ENCODE measurements at places on chromosomes 6 and 20.

DNA sequence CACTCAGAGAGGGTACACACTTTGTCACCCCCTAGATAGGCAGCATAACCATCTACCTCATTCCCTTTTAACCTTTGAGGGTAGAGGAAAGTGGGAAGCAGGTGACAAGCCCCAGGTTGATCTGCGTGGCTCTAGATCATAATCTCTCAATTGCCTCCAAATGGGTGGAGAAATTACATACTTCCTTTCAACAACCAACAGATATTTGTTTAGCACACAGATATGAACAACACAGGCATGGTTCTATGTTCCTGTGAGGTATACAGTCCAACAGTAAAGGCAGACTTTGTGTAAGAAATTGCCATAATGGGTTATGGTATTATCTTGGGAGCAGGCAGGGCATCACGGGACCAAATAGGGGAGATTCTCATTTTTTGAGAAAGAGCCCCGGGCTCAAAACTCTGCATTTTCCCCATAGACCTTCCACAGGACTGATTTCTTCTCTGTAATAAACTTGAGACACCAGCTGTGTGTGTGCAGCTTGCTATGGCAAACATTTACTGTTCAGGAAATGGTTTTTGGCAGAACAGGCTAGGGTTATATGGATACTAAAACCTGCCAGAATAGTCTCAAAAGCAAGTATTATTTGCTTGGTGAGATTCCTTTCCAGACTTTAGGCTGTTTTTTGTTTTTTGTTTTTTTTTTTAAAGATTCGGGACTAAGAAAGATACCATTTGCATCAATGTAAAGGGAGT lies 126.2 kb downstream of the CD164 start:
- DNase-seq = no peak

DNA sequence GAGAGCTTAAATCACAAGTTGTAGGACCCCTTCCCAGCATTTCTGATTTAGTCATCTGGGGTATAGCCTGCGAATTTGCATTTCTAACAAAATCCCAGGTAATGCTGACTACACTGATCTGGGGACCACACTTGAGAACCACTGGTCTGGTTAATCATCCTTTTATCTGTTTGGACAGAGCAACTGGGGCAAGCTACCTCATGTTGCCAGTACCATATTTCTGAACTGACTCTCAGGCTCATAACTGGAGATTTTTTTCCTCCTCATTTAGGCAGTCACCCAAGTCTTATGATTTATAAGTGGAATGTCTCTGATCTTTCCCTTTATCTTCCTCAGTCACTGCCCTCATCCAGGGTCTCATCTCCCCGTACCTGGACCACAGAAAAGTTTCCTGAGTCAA lies 12.0 kb upstream of the GTF3C6 start:
- DNase-seq = no peak

DNA sequence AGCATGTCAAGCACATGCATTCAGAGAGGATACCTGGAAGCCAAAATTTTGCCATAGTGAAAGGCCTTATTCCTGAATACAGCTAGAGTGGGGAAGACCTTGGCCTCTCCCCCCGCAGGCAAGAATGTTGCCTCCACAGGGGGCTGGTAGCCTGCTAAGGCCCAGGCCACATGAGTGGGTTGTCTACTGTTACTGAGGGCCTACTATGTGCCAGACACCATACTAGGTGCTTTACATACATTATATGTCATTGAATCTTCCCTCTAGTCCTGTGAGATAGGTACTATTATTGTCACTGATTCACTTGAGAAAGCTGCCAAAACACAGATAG lies 642 bp upstream of the PI16 start:
- no peak for DNase-seq

- no peak for DNase-seq
Measured at GRCh38 chr6:56724455-56724854, 81.8 kb upstream of the DST start.

- DNase-seq = no peak
Measured at GRCh38 chr6:120553353-120553752, 780.9 kb downstream of the TBC1D32 start.

- no peak for DNase-seq
Measured at GRCh38 chr20:48801197-48801596, 26.6 kb downstream of the PREX1 start.

- no peak for DNase-seq
Measured at GRCh38 chr6:56091159-56091869, 156.1 kb downstream of the COL21A1 start.

DNA sequence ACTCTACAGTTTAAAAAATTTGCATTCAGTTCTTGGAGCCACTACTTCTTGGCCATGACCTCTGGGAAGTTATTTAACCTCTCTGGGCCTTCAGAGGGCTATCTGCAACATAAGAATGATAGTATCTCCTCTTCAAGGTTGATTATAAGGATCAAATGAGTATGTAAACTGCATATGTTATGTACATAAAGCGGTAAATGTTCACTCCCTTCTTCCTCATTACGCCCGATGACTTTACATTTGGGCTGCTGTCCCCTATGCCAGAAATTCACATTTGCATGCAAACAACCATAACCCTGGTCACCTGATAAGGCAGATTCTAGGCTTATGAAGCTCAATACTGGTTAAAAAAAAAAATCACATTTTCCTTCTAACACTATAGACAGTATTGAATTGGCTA lies 50.4 kb downstream of the ALDH5A1 start:
- no peak for DNase-seq

- no peak for DNase-seq
Measured at GRCh38 chr6:158781692-158782373, 37.3 kb downstream of the EZR start.

GRCh38 chr20:49292010-49292409 lies 14.2 kb upstream of the ZNFX1 start:
- DNase-seq = no peak

- no peak for DNase-seq
Measured at GRCh38 chr6:56550301-56550700, 92.4 kb downstream of the DST start.

DNA sequence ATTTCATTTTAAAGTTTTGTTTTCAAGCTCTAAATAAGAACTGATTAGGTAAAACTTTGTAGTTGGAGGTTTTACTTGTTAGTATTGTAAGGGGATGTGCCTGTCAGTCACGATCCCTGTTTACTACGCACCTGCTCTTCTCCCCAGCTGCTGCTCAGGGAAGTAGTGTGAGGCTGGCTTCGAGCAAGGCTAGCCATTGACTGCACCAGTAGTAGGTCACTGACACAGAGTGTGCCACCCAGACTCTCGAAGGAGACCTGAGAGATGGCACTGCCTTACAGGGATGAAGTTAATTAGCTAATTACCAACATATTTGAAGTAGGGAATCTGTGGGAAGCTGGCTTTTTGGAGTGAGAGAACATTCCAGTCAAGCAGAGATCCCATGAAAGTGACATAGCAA lies 89.2 kb downstream of the DNAH8 start:
- DNase-seq = no peak

GRCh38 chr6:160975162-160975561 lies 16.4 kb upstream of the MAP3K4 start:
- DNase-seq = no peak

GRCh38 chr6:72624557-72625160 lies 2.8 kb downstream of the KCNQ5 start:
- DNase-seq = no peak

- no peak for DNase-seq
Measured at GRCh38 chr6:151257985-151258445, 18.2 kb downstream of the AKAP12 start.

DNA sequence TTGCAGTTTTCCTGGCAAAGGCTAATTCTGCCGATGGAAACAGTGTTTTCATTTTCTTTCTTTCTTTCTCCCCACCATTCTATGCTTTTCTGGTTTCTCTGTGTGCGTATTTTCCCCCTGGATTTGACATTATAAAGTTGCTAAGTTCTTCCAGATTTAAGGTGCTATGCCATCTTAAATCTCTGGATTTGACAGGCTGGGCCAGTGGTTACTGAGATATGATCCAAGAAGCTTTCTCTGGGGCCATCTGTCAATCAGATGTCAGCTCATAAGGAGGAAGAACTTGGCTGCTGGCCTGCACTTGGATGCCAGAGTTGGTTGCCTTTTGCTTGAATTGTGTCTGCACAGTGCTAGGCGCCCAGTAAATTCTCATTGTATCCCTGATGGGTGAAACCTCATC lies 39.7 kb downstream of the SLC2A10 start:
- DNase-seq = no peak

DNA sequence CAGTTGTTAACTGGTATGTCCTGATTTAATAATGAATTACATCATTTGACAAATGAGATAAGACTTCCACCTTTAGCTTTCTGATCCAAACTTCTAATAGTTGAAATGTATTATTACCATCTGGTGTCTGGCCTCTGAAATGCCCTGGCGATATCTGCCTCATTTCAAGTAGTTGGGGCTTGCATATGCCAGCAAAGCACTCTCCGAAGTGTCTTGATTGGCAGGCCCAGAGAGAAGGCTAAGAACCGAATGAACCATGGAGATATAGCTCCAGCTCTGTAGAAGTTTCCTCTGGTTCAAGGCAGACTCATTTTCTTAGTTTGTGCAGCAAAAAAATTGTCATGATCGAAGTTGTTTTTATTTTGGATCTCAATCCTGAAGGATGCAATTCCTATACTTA lies 13.4 kb upstream of the HIVEP2 start:
- DNase-seq = no peak

- DNase-seq = peak; percentile 7
Measured at GRCh38 chr6:142819603-142820337, 125.2 kb downstream of the HIVEP2 start.

DNA sequence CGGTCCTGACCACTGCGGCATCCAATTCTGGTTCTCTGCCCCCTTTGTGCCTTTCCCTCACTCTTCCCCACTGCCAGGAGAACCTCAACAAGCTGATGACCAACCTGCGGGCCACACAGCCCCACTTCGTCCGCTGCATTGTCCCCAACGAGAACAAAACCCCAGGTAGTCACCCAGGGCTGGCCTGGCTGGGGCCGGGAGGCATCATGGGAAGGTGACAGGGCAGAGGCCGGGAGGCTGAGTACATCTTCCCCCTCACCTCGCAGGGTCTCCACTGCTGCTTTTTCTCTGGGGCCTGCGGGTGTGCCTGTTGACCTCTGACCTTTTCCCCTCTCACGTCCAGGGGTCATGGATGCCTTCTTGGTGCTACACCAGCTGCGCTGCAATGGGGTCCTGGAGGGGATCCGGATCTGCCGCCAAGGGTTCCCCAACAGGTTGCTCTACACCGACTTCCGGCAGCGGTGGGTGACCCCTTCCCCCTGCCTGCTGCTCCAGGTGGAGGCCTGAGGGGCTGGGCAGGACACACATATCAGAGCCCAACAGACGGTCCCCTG lies 35.1 kb downstream of the MYH7B start:
- no peak for DNase-seq

GRCh38 chr6:56954403-56955170 lies at the start of gene BEND6:
Gene BEND6, plus strand, starts transcription at chr6:56955107. Its CDS starts 26,704 bp downstream, at chr6:56981811.
- peak; percentile 32 for DNase-seq

DNA sequence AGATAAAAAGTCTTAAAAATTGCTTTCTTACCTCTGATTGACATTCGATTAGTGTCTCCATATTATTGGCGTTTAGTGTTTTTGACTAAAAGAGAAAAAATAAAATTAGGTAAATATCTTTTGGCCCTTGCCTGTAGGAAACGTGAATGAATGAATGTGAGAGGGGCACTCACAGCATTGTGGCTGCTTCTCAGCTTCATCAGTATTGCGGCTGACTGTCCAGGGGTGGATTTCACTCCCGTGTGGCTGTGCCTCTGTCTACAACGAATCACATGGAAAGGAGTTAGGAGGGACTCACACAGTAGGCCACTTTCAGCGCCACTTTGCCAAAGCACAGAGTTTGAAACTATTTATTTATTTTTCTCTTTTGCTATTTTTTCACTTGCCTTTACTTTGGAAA lies 844 bp downstream of the TAGAP start:
- no peak for DNase-seq

DNA sequence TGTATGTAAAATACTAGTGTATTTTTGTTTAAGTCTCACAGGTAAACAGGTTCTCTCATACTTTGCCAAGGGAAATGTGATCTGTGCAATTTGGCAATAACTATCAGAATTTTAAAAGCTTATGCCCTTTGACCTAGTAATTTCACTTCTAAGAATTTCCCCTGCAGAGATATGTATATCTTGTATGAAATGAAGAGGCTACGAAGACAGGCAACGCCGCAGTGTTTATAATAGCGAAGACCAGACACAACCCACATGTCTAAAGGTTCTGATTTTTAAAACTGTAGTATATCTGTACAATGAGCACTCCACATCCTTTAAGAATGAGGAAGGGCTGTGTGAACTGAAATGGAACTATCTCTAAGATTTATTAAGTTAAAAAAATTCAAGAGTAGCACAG lies 7.5 kb downstream of the TRAF3IP2 start:
- no peak for DNase-seq

- no peak for DNase-seq
Measured at GRCh38 chr6:23243854-23244253, 674.5 kb downstream of the HDGFL1 start.

- DNase-seq = no peak
Measured at GRCh38 chr20:55264703-55265239, 740.5 kb downstream of the CBLN4 start.

DNA sequence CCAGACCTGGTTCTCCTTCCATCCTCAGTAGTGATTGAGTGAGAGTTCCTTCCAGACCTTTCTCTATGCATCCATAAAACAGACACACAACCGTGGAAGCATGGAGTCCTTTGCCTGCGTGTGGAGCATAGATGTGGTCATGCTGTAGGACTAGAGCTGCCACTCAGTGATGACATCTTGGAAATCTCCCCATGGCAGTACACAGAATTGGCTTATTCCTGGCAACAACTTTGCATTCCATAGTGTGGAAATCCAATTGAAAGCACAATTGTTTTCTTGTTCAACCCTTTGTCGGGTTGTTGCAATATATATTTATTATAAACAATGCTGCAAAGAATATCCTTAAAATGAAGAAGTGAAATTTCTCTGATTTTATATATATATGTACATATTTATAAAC lies 547.8 kb downstream of the CDH26 start:
- no peak for DNase-seq

GRCh38 chr20:51894201-51894600 lies 91.9 kb upstream of the SALL4 start:
- no peak for DNase-seq

DNA sequence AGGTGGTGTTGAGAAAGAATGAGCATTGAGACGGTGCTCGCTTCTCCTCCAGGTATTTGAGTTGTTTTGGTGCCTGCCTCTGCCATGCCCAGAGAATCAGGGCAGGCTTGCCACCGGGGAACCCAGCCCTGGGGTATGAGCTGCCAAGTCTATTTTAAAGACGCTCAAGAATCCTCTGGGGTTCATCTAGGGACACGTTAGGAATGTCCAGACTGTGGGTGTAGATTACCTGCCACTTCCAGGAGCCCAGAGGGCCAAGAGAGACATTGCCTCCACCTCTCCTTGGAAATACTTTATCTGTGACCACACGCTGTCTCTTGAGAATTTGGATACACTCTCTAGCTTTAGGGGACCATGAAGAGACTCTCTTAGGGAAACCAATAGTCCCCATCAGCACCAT lies 28.3 kb downstream of the SAYSD1 start:
- DNase-seq = no peak

GRCh38 chr6:14520029-14520428 lies 402.5 kb downstream of the CD83 start:
- peak; percentile 66 for DNase-seq

- DNase-seq = no peak
Measured at GRCh38 chr20:707451-708110, 32.0 kb upstream of the SCRT2 start.

- no peak for DNase-seq
Measured at GRCh38 chr6:1202201-1202600, 109.7 kb upstream of the FOXQ1 start.

GRCh38 chr6:42359021-42359420 lies 92.7 kb downstream of the TRERF1 start:
- no peak for DNase-seq

- DNase-seq = no peak
Measured at GRCh38 chr20:5349448-5349847, 32.7 kb upstream of the PROKR2 start.
